Activated CD4-positive, alpha-beta T cell treated with anti-CD3 and anti-CD28 coated beads for 24 hours (primary cell): ENCODE measurements at places on chromosomes 1 and 21.

GRCh38 chr1:173475564-173476196, 1.5 kb upstream of the PRDX6 start:
- no peak for DNase-seq

- DNase-seq = no peak
Measured at GRCh38 chr1:90763506-90763905, 46.4 kb upstream of the BARHL2 start.

DNA sequence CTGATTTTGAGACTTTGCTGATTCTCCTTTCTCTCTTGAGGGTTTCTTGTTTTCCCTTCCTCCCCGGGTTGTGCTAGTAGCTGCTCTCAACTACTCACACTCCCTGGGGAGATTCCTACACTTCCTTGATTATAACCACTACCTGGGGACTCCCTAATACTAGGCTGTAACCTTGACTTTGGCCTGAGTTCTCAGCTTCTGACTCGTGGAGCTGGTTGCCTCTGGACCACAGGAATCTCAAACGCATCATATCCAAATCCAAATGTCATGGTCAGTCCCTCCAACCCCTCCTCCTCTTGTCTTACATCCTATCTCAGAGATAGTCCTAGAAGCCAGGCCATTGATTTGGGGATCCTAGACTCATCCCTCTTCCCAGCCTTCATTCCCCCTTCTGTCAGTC, 12.0 kb downstream of the MOV10 start:
- DNase-seq = no peak

GRCh38 chr1:73674945-73675561, 522.9 kb downstream of the LRRIQ3 start:
- DNase-seq = no peak

DNA sequence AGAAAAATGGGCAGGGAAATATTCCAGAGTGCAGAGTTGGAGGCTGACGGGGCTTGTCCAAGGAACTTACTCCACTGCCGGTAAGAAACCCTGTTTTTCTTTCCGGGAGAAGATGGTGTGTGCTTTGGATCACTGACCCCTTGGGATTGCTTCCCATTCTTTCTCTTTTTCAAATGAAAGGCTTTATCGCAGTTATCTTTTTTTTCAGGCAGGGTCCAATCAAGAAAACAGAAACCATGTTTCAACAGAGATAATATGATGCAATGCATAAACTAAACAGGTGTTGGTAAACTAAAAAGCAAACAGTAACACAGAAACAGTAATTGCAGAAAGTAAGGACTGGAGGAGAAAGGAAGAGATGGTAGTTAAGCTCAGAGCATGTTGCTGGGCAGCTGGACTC, 145.1 kb downstream of the LYPLAL1 start:
- no peak for DNase-seq

GRCh38 chr1:18653367-18653766, 22.7 kb downstream of the PAX7 start:
- no peak for DNase-seq

- DNase-seq = no peak
Measured at GRCh38 chr1:177586429-177586828, 383.4 kb downstream of the SEC16B start.

DNA sequence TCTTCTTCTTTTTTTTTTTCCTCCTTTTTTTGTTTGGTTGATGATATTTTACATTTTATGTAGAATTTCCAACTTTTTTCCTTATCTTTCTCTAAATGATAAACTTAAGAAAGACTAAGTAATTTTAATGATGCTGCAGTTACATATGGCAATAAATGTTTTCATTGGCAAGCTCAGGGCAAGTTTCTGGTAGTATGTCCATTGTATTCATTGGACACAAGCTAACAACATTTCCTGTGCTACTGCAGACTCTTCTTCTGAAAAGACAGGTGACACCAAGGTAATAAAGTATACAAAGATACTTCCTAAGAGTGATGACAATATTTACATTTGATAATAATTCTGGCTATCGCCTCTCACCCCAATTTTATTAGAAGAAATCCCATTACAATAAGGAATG, 219.2 kb upstream of the NFIA start:
- no peak for DNase-seq
